ENCODE measurements at places on chromosomes 1 and 21.
A peak's percentile ranks its signal among the peaks of the same experiment; 100 is the strongest.

GRCh38 chr1:35850716-35851115 is 32.3 kb upstream of the AGO1 start:
- no peak for DNase-seq

DNA sequence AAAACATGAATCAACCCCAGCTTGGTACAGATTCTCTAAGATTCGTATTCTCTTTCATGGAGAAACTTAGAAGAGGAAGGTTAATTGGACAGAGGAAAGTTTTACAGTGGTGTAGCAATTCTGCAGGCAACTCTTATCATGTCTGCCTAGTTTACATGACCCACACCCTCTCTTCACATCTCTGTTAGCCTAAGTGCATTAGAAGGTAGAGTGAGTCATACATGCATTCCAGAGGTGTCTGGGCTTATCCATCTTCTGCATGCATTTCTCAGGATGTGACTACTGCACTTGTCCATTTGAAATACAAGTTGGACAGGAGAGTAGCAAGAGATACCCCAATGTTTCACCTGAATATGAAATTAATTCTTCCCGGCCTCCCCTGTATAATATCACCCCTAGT is 578.4 kb upstream of the NCAM2 start:
- no peak for DNase-seq

GRCh38 chr1:42741706-42742105 is 1.7 kb upstream of the CLDN19 start:
- DNase-seq: no peak

- DNase-seq: no peak
These were observed 82.8 kb upstream of the BEND5 start for GRCh38 chr1:48859456-48859855.

- DNase-seq: peak; percentile 87
These were observed at the start of the genes FBXO2 and FBXO44 for GRCh38 chr1:11654137-11654938. FBXO2 (minus strand) TSS chr1:11654429; CDS start chr1:11654340, 89 bp downstream. FBXO44 (plus strand) TSS chr1:11654877; CDS start chr1:11655836, 959 bp downstream.

Data from AG20443 (cell line).